ENCODE measurements at places on chromosomes 13 and 19.

DNA sequence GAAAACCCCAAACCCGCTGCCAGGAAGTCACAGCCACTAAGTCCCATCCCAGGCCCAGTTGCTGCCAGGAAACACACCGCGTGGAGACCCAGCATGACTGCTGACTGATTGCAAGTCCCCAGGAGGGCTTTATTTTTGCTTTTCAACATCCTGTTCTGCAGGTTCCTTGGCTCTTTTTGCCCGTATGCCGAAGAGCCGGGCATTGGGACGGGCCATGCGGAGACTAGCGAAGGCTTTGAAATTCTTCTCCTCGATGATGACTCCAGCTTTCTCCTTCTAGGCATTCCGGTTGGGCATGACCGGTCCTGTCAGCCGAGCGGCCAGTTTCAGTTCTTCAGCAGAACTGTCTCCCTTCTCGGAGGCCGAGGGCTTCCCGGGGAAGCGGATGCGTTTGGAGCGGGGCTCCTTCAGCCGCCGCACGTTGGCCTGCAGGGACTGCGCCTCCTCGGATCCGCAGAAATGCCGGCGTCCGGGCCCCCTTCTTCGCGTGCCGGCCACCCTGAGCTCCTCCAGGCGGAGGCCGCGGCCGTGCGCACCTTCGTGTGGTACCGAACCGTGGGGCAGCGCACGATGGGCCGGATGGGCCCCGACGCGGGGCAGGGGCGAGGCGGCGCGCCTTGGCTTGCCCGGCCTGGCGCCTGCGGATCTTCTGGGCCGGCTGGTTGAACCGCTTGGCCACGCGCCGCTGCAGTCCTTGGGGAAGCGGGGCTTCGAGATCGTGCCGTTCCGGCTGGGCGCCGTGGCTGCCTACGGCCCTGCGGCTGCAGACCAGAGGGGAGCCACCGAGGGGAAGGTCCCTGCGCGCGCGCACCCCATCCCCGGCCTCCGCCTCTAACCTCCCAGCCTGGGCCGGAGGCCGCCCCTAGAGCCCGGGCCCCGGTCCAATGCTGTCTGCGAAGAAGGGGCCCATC is 15.2 kb downstream of the ZSCAN5C start:
- DNase-seq, result no peak

GRCh38 chr19:12580180-12580694 is 29.0 kb upstream of the ZNF564 start:
- DNase-seq, result no peak

- DNase-seq, result no peak
These were observed 23.1 kb upstream of the COG3 start for GRCh38 chr13:45441633-45442032.

- DNase-seq, result no peak
These were observed 41.0 kb upstream of the SOX21 start for GRCh38 chr13:94753327-94753726.

DNA sequence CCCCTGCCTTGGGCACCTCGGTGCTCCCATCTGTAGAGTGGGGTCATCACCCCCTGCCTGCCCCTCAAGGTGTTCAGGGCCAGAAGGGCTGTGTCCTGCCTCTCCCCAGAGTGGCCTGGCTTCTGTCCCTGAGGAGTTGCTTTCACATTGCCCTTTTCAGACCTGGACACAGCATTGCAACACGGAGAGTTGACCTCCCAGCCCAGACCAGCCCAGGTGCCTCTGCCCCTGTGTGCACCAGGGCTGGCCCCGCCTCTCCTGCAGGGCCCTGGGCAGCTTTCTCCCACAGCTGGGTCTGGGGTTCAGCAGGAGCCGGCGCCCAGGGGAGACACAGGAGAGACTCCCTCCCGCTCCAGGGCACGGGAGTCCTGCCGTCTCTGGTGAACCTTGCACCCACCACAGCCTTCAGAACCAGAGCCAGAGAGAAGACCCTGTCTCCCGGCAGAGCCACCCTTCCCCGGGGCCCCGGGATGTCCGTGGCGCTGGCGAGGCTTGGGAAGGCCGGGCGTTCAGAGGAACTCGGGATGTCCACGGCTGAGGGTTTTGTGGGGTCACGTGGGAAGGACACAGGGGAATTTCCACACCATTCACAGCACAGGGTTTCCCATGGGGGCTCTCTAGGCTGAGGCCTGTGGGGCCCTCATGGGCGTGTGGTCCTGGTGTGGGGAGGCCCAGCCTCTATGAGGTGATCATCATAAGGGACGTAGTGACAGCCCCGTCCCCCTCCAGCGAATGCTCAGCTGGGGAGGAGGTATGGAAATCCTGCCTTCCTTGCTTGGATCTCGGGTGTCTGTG is 23.2 kb downstream of the C13orf46 start:
- DNase-seq, result no peak

DNA sequence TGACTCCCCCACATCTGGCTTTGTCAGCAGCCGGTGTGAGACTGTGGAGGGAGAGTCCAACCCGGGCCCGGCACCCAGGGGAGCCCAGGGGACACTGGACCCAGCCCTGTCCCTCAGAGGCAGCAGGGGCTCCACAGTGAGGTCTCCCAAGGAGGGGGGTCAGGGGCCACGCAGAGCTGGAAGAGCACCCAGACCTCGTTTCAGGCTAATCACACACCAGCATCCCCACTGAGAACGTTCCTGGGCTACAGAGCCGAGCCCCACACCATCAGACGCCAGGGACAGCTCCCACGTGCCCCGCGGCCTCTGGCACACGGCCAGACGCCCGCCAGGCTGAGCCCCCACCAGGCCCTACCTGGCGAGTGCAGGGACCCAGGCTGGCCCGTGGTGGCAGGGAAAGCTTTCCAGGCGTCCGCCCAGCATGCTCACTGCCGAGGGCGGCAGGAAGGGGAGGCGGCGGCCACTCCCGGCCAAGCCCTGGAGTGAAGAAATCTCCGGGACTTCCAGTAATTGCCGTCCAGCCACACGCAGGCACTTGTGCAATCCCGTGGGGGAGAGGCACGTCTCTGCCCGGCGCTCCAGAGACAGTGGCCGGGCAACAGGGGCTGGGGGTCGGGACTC is 19.2 kb downstream of the SBNO2 start:
- no peak for DNase-seq

- DNase-seq, result no peak
These were observed 1514.7 kb upstream of the MIR17HG start for GRCh38 chr13:89832827-89833226.

GRCh38 chr19:2376784-2377519 is 16.9 kb downstream of the TMPRSS9 start:
- DNase-seq, result no peak

DNA sequence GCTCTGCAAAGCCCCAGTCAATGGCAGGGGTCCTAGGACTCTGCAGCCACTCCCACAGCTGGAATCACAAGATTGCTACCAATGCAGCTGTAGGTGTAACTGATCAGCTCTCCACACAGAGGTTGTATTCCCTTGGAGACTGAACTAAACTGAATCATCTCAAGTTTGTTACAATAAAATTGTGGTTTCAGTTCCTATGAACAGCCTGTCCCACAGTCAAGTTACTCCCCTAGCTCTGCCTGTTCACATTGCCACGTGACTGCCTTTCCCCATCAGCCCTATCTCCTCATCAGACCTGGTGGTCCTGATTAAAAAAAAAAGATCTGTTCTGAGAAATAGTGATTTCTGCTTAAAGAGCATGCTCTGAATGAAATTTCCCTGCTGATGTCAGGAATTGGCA is 287.9 kb upstream of the NBEA start:
- no peak for DNase-seq

DNA sequence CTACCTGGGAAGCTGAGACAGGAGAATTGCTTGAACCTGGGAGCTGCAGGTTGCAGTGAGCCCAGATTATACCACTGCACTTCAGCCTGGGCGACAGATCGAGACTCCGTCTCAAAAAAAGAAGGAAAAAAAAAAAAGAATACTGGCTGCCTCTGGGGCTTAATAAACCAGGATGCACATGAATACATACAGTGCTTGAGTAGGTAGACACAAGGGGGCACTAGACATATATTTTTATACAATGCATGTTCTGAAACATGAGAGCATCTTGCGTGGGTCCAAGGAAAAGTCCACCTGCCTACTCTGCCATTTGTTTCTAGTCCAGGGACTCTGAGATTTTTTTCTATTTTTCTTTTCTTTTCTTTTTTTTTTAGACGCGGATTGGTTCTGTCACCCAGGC is 31.2 kb downstream of the KEAP1 start:
- no peak for DNase-seq

GRCh38 chr13:106090001-106090400 is 445.5 kb downstream of the EFNB2 start:
- no peak for DNase-seq

DNA sequence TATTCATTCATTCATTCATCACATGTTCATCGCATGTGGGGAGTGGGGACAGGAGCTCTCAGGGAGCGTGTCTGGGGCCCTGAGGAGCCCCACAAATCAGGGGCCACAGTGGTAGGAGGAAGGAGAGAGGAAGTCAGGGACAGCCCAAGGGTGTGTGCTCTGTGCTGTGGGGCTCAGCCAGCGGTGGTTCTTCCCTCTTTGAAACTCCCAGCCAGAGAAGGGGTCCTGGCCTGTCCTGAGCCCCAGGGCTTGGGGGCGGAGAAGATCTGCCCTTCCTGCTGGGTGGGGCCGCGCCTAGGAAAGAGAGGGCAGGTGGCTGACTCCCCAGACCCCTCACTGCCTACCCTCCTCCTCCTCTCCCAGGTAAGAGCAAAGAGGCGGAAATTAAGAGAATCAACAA is 14.6 kb downstream of the AP2A1 start:
- DNase-seq, result no peak

DNA sequence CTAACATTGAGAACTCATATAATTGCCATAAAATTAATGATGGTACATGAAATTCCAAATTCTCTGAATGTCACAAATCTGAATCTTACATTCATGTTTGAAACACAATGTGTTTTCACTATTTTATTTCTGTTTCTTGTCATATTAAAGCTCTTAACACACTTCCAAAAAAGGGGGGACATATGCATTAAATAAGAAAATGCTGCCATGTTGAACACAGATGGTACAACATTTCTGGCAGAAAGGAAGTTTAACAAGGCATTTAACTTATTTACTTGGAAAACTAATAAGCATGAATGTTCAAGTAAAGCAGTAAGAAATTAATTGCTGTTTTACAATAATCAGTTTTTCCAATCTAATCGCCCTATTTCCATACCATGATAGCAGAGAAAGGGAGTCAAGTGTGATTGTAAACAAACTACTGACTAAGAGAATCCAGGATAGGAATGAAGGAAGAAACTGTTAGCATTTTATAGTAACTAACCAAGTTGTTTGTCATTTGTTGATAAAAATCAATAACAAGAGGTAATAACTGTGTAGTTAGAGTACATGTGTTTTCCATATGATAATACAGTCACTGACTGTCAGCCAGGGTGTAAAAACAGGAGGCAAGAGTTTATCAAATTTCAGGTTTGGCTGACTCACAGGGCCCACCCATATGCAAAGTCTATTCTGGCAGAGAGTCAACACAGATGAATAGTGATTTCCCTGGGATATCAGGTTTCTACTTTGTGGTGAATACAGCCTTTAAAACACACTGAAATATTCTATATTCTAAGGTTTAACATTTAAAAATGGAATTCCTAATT is 5.7 kb upstream of the FOXO1 start:
- no peak for DNase-seq

DNA sequence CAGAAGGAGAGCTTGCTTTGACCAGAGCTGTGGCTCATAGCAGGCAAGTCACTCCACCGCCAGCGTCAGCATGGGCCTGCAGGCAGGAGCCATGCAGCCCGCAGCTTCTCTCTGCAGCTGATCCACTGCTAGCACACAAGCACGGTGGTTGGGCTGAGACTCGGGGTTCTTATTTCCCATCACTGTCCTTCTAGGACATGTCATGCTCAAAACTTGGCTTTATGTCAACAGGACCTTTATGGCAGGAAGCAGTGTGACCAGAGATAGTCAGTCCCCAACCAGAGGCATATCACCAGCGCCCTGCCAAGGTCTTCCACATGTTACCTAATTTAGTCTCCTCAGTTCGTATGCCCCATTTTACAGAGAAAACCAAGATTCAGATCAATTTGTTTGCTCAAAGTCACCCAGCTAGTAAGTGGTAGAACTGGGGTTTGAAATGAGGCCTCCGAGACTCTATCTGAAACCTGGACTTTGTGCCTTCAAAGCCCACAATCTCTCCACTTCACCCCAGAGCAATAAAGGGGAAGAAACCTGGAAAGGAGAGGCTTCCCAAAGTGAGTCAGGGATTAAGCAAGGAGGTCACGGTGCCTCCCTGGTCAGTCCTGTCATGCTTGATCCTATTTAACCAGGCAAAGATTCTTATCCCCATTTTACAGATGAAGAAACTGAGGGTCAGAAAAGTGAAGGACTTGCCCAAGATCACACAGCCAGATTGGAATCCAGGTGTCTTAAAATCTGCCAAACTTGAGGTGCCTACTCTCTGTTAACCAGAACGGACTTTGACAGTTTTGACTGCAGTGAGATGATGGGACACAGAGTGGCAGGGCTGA is 5.1 kb downstream of the TMEM272 start:
- no peak for DNase-seq

All from activated CD8-positive, alpha-beta memory T cell treated with anti-CD3 and anti-CD28 coated beads for 48 hours (primary cell).